ENCODE measurements at places on chromosomes 7 and 10.
A peak's percentile ranks its signal among the peaks of the same experiment; 100 is the strongest.

GRCh38 chr10:27611236-27611635 is 107.1 kb downstream of the RAB18 start:
- DNase-seq: no peak

GRCh38 chr10:20142311-20142710 is 326.1 kb downstream of the PLXDC2 start:
- DNase-seq: no peak

- DNase-seq: no peak
Measured at GRCh38 chr10:131252567-131253276, 58.8 kb downstream of the TCERG1L start.

DNA sequence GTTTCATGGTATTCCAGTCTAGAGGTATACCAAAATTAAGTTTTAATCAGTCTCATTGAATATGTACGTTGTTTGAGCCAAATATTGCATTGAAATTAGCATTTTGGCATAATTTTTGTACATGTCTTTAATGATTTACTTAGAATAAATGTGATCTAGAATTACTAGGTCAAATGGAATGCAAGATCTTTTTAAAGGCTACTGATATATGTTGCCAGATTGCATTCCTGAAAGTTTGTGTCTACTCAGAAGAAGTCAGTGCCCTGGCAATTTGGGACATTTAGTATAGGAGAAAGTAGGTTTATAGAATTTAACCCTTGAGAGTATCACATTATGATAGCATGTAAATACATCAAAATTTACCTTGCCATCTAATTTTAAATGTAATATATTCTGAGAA is 32.4 kb downstream of the KMT2E start:
- DNase-seq: no peak

GRCh38 chr10:60035984-60036383 is 129.6 kb upstream of the CCDC6 start:
- DNase-seq: peak; percentile 9

DNA sequence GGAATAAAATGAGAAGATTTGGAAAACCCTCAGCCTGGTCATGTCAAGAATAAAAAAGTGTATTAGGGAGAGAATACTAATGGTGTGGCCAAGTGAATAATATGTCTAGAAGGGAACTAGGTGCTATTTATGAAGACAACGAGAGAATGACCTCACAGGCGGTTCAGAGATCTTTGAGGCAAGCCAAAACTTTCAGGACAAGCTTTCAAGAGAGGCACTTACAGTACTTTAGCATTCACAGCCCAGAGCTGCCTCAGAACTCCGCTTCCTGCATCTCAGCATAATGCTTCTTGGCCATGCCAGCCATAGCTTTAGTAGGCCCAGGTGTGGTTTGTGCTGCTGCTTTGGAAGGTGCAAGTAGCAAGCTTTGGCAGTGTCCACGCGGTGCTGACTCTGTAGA is 37.2 kb upstream of the CCDC7 start:
- no peak for DNase-seq

DNA sequence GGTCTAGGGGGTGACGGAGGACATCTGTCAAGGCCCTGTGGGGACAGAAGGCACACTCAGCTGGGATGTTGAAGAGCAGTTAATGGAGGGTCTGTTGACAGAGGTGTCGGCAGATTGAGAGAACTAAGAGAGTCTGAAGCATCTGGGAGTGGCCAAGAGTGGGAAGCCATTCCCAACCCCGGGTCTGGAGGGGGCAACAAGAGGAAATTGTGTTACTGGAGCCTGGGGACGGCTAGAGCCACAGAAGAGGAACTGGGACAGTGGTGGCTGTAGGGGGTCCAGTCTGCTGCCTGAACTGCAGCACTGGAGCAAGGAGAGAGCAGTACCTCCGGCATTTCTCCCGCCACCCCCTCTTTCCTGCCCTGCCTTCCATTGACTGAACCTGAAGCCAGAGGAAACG is 136.6 kb downstream of the CHN2 start:
- DNase-seq: no peak

DNA sequence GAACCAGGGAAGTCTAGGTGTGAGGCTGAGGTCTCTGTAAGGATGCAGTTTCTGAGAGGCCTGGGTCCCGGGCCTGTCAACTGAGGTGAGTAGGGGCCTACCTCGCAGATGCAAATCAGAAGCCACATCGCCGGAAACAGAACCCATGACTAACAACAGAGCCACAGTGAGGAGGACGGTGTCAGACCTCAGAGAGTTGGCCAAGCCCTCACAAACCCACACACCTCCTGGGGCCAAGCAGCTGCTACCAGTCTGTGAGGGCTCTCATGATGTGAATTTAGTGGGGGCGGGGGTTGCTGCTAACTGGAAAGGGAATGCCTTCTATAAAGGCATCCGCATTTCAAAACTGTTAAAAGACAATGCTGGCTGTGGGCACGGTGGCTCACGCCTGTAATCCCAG is 103.0 kb downstream of the COBL start:
- DNase-seq: no peak

GRCh38 chr10:100216006-100216405 is 13.4 kb downstream of the CHUK start:
- no peak for DNase-seq

DNA sequence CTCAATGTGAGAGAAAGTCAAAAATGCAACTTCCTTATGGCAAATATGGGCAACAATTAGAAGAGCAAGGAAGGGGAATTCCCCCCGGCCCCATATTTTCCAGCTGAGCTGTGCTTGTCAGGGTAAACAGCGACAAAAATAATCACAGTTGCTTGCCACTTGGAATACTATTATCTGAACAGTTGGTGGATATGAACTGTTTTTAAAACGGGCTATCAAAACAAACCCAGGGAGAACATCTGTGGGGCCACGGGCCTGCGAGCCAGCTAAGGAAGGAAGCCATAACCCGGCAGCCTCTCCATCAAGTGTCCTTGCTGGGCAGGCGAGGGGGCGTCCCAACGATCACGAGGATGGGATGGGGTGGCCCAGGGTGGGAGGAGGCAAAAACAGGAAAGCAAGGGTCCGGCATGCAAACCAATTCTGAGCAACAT is 228.4 kb downstream of the ARHGAP12 start:
- no peak for DNase-seq
